NCI-H1092 treated with DMSO at 0.1 percent for 48 hours (cell line): ENCODE measurements at places on chromosomes 2 and 18.
A peak's percentile ranks its signal among the peaks of the same experiment; 100 is the strongest.

DNA sequence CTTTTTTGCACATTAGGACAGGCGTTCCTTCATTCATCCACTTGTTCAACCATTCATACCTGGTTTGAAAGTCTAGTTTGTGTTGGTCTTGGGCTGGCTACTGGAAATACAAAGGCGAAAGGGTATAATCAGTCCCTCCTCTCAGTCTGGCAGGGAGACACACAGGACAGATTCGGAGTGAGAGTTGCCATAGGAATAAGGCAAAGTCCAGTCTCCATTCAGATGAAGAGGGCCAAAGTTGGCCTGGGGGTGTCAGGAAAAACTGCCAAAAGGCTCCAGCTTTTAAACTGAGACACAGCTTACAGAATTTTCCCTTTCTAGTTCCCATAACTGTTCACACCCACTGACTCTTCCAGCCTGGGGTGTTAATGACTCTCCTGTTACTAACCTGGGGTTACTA lies 96.3 kb upstream of the AQP4 start:
- no peak for DNase-seq

DNA sequence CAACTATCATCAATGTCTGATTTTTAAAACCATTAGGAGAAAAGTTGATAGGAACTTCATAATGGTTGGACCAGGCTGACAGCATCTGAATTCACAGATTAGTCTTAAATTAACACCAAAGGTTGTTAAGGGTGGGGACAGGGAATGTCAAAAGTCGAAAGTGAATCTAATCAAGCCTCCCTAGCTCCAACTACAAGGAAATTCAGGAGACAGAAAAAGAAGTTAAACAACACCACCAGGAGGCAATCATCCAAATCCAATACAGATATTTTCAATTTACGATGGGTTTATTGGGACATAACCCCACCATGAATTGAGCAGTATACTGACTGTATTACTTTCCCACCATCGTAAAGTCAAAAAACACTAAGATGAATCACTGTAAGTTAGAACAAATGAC lies 32.8 kb downstream of the ATF2 start:
- no peak for DNase-seq

- DNase-seq, result no peak
Measured at GRCh38 chr18:56900195-56901094, 246.4 kb upstream of the BOD1L2 start.

DNA sequence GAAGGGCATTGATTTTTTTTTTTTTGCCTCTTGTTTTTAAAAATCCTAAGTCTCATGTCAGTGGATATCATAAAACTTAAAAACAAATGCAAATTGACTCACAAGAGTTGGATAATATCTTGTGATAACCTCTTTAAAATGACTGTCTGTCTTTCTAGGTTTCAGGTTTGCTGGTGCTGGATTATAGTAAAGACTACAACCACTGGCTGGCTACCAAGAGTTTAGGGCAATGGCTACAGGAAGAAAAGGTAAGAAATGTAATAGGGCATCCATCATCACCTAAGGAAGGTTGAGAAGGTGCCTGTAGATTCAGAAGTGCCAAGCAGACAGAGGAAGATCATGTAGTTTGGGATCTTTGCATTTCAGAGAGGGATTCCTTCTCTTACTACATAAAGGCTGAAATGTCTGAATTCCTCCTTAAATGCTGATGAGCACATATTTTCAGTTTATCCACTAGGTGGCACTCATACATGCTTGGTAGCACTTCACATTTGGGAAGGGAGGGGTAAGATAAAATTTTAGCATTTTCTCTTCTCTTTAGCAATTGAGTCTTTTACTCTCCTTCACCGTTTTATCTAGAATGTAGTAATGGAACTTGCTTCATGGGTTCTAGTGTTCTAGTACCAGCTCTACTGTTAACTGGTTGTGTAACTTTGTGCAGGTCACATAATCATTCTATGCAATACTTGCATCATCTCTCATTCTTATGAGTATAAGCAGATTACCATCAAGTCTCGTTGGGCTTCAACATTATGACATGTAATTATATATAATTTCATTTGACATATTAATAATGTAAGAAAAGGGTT lies 21.1 kb downstream of the CPS1 start:
- DNase-seq, result peak; percentile 26

DNA sequence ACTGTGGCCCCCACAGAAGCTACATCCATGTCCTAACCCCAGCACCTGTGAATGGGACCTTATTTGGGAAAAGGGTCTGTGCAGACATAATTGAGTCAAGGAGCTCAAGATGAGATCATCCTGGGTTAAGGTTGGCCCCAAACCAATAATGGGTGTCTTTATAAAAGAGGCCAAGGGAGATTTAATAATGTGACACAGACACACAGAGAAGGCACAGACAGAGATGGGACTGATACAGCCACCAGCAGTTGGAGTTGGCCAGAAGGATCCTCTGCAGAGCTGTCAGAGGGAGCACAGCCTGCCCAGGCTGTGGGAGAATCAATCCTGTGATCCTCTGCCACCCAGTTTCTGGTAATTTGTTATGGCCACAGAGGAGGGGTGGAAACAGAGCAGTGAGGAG lies 26.0 kb downstream of the SNORC start:
- no peak for DNase-seq

- no peak for DNase-seq
Measured at GRCh38 chr2:214328941-214329340, 81.9 kb upstream of the VWC2L start.

GRCh38 chr18:72700961-72701710 lies 157.0 kb upstream of the CBLN2 start:
- DNase-seq, result peak; percentile 46

DNA sequence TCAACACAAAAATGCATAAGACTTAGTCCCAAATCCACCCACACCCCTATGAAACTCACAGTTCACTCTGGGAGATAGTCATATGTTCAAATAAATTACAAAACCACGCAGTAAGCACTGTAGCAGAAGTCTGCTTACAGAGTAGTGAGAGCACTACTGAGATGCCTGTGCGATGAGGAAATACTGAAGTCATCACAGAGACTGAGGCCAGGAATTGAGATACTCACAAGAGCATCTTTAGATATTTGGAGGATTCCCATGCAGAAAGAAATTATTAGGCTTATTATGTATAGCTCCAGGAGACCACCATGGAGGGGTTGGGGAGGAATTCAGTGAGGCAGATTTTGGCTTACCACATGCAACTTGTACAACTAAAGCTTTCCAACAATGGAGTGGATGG lies 82.3 kb downstream of the ANTXR1 start:
- no peak for DNase-seq

DNA sequence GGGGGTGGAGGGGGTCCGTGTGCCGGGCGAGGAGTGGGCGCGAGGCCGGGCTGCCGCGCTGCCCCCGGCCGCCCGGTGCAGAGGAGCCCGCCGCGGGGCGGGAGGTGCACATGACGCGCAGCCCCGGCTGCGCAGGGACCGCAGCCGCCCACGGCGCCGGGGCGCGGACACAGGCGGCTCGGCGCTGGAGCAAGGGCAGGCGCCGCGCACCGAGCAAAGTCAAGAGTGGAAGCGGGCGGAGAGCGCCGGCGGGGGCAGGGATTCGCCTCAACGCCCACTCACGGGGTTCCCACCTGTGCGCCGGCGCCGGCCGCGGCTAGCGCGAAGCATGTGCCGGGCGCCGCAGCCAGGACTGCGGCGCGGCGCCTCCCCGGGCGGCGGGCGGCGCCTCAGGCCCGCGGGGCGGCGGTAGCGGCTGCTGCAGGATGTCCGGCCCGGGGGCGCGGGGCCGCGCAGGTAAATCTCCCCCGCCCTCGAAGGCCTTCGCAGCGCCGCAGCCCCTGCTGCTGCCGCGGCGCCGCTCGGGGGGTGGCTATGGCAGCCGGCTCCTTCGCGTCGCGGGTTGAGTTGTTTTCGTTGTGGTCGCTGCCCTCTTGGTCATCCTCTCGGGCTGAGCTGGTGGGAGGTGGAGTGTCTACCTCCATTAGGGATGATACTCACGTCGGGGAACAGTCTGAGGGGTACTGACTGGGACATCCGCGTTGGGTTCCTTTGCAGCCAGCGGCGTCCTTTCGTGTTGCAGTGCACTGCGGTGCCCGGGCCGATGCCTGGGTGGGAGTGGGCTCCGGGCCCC lies 216.3 kb upstream of the DTNA start:
- DNase-seq, result peak; percentile 84

DNA sequence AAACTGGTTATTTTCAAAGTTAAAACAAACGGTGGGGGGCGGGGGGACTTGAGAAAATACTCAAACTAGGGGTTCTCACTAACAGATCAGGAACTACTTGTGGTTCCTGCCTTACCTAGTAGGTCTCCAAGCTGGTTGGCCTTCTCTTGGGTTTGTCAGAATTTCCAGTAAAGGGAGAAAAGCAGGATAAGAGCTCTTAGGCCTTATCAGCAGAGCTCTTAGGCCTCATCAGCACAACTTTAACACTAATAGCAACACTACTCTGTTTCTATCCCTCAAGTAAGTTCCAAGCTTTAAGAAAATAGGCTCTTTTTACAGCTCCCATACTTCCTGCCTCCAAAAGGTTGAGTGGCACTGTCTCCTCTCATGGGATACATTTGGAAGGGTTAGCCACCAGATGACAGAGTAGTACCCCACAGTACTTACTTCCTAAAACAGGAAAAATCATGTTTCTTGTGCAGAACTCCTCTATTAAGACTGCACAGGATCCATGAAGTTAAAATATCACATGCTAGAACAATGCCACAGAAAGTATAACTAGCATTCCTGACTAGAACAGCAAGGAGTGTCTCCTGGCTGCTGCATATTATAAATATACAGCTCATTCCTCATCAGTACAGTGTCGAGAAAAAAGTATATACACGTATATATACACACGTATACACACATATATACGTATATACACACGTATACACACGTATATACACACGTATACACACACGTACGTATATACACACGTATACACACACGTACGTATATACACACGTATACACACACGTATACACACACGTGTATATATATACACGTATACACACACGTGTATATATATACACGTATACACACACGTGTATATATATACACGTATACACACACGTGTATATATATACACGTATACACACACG lies 6.1 kb downstream of the FBXO11 start:
- DNase-seq, result no peak

GRCh38 chr2:149586898-149587219 lies 716 bp downstream of the MMADHC start:
- no peak for DNase-seq

DNA sequence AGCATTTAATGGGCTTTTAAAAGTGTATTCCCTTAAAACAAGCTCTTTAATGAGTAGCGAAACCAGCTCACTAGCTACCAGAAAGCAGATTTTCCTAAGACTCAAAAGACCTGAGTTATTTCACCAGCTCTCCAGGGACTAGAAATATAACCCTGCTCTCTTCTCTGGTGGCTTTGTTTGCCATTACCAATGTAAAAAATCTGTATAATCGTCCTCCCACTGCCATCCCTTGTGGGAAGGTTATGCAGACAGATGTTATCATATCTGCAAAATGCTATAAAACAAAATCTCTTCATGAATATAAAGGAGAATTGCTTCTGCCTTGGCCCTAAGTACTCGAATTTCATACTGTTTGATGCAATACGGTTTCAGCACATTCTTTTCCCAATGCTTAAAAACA lies 335.2 kb downstream of the NUP35 start:
- no peak for DNase-seq

- DNase-seq, result no peak
Measured at GRCh38 chr18:64717026-64717425, 568.1 kb upstream of the LINC00305 start.

DNA sequence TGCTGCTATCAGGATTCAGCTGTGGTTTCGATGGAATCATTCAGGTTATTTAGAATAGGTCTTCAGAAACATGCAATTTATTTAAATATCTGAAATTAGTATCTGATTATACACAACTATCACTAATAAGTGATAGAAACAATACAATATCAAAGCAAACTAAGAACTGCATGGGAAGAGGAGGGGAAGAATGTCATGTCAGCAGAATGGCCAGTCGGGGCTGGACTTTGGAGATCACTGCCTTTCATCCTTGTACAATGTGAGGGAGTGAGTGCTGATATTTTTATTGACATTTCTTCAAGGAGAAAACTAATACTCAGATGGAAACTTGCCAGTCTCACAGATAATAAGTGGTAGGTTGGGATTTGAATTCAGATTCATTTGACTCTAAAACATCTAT lies 224.0 kb upstream of the LINC00305 start:
- DNase-seq, result no peak

DNA sequence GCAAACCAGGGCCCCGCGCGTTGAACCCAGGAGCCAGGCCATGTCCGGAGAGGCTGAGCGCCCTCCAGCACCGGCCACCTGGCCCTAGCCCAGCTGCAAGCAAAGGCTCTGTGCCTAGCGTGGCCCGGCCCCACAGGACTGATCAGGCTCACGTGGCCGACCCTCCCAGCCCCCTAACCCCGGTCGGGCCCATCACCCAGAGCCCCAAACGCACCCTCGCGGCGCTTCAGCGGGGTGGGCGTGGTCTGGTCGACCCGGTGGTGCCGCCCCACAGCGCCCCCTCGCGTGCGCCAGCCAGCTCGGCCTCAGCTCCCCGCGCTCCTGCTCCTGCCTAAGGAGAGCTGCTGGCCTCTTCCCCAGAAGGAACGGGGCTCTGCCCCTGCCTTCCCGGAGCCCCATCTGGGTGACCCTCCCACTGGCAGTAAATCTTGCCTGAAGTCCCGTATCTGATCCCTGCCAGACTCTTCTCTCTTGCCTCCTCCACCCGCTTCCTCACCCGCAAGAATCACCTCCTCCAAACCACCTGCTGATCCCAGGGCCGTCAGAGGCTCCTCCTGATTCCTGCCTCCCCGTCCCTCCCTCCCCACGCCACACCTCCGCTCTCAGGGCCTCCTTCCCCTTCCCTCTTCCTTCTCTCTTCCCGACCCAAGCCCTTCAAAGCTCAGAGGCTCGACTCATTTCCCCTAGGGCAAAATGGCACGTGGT lies 12.3 kb upstream of the TEX51 start:
- no peak for DNase-seq

DNA sequence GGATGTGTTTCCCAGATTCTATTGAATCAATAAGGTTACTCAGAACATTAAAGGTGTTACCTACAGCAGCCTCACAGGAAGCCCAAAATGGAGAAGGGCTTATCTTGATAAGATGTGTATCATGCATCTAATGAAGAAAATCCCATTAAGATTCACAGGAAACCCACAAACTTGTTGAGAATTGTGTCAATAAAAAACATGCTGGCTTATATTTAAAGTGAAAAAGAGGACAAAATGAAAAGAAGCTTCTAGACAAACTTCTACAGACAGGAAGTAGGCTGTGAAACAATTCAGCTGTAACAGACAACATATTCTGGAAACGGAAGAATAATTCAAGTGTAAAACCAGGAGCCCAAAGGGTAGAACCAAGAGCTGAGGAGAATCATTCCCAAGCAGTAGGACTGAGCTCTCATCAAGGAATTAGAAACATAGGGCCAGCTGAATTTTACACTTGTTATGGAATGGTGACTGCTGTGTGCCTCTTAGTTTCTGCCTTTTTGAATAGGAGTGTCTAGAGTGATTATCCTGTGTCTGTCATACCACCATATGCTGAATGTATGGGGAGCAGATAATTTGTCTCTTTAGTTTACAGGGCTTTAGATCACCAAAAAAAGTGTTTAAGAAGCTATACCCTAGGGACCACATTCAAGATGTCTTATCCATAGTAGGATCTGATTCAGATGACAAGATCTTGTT lies 9.6 kb downstream of the IMMT start:
- DNase-seq, result no peak

- no peak for DNase-seq
Measured at GRCh38 chr2:138853761-138854160, 73.6 kb upstream of the NXPH2 start.
